ENCODE measurements at places on chromosomes 12 and 14.

DNA sequence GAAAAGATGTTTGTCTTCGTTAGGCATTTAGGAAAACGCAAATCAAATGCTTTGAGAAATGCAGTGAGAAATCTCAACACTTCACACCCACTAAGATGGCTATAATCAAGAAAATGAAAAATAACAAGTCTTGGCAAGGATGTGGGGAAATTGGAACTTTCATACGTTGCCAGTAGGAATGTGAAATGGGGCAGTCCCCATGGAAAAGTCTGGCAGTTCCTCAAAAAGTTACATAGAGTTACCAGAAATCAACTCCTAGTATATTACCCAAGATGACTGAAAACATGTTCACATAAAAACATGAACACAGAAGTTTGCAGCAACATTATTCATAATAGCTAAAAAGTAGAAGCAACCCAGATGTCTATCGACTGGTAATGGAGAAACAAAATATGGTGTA is 41.5 kb upstream of the LRTM2 start:
- no peak for DNase-seq

DNA sequence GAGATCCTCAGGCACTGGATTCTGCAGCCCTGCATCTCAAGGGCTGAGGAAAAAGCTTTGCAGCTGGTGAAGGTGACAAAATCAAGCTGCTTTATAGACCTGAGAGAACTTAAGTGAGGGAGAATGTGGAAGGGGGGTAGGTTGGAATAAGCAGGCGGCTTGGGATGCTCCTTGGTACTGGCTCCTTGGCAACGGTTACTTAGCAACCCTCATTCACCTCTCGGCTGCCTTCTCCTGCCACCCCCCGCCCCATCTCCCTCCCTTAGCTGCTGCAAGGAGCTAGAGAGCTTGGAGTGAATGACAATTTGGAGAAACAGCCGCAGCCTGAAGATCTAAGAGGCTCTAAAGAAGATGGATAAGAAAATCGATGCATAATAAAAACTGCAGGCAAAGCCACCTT is 44.1 kb upstream of the CISTR start:
- DNase-seq, result no peak

DNA sequence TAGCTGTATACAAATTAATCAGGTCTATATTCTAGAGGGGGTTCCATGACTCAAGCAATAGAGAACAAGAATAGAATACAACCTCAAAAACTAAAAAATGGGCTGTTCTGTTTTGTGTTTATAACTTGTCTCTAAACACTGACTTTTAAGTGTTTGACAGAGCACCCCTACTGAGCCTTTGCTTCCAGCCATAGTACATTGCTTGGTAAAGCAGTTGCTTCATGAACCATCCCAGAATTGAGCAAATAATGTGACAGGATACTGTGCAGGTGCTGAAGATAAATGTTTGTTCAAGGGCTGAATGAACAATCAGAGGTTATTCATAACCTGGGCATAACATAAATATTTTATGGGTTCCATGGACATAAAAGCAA is 11.5 kb downstream of the SPTSSA start:
- DNase-seq, result peak; percentile 97

DNA sequence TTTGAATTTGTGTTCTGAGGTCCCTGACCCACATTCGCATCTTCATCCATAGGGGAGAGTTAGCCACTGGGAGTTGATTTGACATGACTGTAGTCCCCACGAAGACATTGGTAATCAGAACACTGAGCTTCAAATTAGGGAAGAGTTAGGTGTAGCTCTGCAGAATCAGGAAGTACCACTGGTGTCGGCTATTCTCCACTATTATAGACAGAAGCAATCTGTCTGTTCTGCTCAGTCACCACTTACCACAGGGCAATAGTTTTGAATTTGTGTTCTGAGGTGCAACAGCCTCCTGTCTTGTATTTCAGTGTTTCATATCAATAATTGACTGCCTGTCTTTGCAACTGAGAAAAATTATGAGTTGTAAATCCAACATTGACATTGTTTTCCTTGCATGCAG is 407.6 kb downstream of the LRFN5 start:
- no peak for DNase-seq

DNA sequence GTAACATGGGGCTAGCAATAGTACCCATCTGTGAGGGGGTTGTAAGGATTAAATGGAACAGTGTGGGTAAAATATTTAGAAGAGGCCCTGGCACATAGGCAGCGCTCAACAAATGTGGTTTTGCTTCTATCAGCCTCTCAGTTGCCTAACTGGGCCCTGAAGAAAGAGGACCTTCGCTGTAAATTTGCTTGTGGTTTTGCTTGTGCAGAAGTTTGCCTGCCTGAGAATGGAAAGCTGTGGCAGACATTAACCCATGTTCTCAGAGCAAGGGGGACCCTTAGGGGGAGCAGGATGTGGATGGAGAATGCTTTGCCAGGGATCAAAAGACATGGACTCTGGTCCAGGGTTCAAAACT is 160.1 kb downstream of the BRMS1L start:
- DNase-seq, result no peak

- no peak for DNase-seq
These were observed 219.2 kb upstream of the SSTR1 start for GRCh38 chr14:37988472-37988871.

DNA sequence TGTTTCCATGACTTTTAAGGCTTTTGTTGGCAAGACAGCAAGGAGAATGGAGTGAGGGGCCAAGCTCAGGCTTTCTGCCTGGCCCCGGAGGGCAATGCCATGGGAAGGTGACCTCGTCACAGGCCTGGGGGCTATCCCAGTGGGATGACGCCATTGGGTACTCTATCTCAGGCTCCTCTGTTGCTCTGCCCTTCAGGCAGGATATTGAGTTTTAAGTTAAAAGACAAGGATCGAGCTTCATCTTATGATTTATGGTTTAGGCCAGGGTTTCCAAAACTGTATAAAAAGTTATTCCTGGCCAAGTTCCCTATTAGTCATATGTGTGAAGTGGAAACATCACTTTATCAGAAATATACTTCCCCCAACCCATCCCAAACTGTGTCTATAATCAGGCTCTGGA is 127.7 kb downstream of the ZFP36L1 start:
- no peak for DNase-seq

GRCh38 chr14:68580096-68580645 is 212.7 kb downstream of the ZFP36L1 start:
- DNase-seq, result no peak

DNA sequence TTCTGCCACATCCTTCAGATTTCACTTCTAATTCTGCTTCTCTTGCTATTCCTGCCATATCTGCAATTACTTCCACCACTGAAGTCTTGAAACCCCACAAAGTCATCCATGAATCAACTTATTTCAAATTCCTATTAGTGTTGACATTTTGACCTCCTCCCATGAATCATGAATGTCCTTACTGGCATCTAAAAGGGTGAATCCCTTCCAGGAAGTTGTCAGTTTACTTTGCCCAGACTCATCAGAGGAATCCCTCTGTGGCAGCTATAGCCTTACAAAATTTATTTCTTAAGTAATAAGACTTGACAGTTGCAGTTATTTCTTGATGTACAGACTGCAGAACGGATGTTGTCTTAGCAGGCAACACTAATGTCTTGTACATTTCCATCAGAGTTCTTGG is 162.9 kb downstream of the PCNX1 start:
- no peak for DNase-seq

DNA sequence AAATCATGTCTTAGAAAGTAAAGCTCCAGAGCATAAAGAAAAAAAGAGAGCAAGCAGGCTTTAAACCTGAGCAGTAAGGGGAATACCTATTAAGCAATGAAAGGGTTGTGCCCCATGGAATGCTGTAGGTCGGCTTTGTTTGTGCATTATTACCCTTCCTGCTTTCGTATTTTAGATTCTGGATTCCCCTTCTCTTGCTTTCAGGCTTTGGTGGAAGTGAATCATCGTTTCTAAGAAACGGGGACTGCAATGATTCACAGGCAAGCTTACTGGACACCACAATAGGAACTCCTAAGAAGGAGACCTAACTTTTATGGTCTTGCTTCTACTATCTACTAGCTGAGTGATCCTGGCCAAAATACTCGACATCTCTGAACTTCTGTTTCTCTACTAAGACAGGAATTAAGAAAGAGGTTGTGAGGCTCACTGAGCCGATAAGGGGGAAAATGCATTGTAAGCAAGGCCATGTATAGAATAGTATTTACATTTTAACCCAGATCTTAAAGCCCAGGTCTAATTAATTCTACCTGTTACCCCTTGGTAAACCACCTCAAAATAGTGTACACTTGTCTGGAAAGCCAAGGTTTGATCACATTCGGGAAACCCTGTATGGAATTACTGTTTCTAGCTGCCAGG is 1.2 kb upstream of the BMAL2 start:
- DNase-seq, result no peak

GRCh38 chr14:65940056-65940735 is 527.7 kb downstream of the FUT8 start:
- DNase-seq, result no peak

DNA sequence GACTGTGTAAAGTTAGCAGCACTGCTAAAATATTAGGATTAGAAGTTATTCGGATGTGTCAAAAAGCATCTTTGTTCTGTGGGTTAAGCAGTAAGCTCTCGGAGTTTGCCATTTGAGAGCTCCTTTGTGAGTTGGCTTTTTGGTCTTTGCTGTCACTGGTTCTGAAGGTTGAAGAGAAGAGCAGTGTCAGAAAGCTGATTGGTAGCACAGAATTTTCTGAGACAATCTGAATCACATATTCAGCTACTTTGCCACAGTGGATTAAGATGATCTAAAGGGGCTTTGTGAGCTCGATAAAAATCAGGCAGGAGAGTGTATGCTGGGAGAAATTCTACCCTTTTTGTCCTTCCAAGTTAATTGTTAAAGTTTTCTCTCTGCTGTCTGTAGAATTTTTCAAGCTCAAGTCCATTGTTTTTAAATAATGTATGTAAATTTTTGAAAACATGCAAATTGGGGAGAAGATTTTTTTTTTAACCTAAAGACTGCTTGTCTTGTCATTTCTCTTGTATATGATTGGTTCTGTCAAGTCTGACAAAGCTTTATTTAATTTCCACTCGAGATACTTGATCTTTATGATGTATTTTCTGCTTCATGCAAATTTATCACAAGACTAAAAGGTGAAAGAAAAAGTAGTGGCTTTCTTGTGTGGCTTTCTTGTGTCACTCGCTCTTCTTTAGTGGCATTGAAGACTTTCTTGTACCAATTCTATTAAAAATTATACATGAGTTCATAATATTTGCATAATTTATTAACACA is 307.3 kb downstream of the EGLN3 start:
- DNase-seq, result no peak

- DNase-seq, result no peak
These were observed 16.5 kb downstream of the SEL1L start for GRCh38 chr14:81516986-81517797.

- no peak for DNase-seq
These were observed 545.1 kb upstream of the ATP2B1 start for GRCh38 chr12:90253674-90254181.

GRCh38 chr12:124828264-124829007 is 35.2 kb downstream of the SCARB1 start:
- DNase-seq, result no peak

DNA sequence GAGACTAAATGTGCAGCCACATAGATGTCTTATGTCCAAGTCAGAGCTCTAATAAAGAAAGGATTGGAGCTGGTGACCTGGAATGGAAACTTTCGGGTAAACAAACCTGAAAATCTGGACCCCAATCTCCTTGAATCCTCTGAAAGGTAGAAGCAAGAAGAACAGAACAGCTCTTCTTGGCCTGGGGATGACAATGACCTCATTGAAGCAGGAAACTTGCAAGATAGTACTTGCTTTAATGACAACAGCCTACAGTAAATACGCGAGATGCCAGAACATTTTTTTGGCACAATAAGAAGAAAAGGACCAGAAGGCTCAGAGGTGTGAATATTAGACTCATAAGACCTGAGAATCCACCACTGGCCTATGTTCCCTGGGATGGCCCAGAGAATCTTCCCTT is 4.1 kb upstream of the PRIMA1 start:
- DNase-seq, result no peak

- peak; percentile 20 for DNase-seq
These were observed 128.7 kb downstream of the CNTN1 start for GRCh38 chr12:40820794-40821484.

GRCh38 chr12:49825971-49826421 is 2.2 kb downstream of the NCKAP5L start:
- DNase-seq, result no peak

DNA sequence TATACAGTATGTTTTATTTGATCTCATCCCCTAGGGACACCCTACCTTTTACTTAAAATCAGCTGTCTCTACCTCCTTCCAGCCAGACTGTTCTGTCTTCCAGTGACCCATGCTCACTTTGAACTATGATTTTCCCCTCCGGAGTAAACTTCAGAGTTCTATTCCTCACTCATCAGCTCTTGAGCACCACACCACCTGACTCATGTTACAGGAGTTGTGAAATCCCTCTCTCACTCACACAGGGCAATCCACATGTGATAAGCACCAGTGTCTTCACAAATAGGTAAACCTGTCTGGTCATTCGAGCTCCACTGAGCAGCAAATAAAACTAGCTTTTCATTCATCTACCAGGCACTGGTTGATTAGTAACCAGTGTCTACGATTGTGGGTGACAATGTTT is 177.3 kb upstream of the BMP4 start:
- DNase-seq, result no peak

DNA sequence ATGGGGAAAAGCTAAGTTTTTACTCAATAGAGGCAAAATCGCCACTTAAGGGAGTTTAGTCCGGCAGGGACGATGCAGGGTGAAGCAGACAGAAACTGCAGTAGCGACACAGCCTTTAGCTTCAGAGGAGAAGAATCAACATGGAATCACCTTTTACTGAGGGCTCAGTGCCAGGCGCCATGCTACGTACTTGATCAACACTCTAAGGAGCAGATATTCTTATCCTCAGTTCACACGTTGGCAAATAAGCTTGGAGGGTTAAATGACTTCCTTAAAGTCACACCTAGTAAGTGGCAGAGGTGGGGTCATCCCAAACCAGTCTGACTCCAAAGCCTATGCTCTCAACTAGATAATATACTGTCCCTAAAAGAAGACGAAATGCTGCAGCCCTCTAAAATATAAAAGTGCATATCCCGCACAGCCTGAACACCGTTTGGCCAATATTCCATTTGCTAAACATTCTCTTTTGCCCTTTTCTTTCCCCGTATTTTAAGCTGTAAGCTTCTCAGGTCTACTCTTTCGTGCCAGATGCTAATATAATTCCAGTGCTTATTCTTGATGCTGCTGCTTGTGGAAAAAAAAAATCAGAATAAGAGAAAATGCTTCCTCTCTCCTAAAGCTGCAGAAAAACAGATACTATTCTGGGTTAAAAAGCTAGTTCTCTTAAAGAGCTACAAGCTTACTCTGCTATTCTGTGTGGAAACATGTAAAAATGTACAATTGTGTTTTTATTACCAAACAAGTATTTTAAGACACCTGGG is 10.9 kb downstream of the CCDC92 start:
- no peak for DNase-seq

DNA sequence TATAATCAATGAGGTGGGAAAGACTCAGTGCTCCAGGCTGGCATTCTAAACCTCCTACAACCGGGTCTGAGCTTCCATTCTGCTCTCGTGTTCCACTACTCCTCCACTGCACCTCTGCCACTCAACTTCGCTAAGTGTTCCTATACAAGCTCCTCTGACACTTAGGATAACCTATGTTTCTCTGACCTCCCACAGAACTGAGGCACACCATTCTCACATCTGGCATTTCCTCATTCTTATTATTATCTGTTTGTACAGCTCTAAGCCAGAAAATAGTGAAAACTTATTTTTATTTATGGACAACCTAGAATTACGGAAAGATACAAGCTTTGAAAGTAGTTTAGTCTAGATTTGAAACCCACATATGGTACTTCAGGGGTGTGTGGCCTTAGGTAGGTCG is 127.0 kb downstream of the MED13L start:
- no peak for DNase-seq

GRCh38 chr14:71834284-71835204 is 97.7 kb upstream of the RGS6 start:
- no peak for DNase-seq
